AG08396 (cell line): ENCODE measurements at places on chromosomes 4 and X.

DNA sequence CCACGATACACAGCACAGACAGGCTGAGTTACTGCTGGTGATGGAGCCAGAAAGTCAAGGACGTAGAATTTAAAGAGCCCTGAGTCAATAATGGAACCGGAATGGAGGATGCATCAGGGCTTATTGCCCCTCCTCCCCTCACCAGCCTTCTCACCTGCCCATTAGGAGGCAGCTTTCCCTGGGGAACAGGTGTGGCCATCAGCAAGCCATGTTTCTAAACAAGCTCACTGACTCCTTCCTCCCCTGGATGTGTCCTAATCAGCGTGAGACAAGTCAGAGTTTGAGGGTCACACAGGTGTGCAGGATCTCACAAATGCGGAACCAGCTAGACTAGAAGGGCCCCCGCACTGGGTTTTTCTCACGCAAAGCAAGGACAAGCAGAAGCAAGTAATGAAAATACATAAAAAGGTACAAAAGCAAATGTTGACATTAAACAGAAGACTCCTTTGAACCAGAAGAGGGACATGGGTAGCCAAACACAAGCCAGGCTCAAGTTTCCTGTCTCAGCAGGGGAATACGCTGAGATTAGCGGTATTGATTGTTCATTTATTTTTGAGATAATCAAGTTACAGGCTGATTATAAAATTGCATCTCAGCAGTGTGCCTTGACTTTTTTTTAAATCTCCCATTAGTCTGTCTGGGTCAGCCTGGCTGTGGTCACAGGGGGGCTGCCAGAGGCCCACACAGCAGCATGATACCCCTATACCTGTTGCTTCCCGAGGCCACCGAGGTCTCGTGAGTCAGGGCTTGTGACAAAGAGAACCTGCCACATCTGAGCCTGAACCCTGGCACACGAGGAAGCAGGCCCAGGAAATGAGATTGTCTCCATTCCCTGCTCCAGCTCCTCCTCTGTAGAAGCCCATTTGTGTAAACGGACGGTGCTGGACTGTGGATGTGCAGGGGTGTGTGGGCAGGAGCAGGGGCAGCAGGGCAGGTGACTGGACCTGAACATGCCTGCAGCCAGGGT is 37.4 kb downstream of the CCKAR start:
- DNase-seq: no peak

DNA sequence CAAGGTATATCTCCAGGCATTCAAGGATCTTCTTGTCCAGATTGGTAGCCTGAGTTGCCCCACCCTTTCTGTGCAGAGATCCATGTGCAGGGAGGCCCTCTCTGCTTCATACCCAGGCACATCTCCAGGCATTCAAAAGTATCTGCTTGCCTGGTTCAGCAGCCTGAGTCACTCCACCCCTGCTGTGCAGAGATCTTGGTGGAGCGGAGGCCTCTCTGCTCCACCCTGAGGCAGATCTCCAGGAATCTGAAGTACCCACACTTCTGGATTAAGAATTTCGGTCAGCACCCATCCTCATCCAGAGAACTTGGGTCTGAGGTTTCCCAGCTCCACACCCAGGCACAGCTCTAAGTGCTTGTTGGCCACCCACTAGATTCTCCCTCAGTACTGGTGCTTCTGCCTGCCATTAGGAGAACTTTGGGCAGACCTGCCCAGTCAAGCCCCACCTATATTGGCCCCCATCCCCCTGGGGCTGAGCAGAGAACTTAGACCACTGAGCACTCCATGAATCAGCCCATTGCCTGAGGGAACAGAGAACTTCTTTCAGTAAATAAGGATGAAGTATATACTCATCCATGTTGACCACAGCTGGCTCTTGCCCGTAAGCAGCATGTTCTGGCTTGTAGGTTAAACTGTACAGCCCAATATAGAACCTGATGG is 199.5 kb upstream of the ZCCHC13 start:
- no peak for DNase-seq

GRCh38 chrX:6226596-6227452 is 1.8 kb downstream of the NLGN4X start:
- no peak for DNase-seq

DNA sequence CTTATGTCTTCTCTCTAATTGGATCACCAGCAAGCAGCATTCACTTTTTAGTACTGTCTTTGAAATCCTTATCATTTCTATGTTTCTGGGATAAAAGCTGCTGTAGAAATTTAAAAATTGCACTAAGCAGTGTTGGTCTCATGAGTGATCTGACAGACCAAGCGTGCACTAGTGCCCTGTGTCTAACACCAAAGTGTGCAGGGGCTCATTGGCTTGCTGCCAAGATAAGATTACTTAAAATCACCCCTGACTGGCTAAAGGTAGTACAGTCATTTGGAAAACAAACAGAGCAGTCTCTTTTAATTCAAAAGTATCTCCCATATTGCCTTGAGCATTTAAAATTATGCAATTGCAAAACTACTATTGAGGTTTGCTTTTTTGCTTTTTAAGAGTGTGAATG is 304.6 kb downstream of the ARAP2 start:
- DNase-seq: no peak

- DNase-seq: peak; percentile 4
Observed at GRCh38 chrX:96909291-96909690, 25.6 kb downstream of the RPA4 start.

- peak; percentile 88 for DNase-seq
Observed at GRCh38 chr4:76589872-76590797, 155.1 kb downstream of the SHROOM3 start.

GRCh38 chr4:53346920-53347852 is 18.7 kb downstream of the SCFD2 start:
- peak; percentile 61 for DNase-seq

DNA sequence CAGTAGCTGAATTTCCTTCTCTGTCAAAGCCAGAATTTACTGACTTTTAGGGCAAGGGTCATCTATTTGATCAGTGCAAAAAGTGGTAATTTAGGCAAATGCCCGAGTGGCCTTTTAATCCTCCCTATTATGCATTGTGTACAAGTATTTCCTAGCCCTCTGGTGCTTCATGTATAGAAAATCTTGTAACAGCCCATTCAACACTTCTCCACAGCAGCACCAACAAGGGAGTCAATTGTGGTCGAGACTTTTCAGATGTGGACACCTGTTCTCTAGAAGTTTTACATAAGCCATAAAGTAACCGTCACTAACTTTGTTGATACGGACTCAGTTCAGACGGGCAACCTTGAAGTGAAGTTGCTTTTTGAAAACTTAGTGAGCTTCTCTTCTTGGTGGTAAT is 50.9 kb upstream of the FHDC1 start:
- DNase-seq: no peak

- peak; percentile 12 for DNase-seq
Observed at GRCh38 chrX:107978707-107979307, 3.4 kb downstream of the TEX13B start.

- no peak for DNase-seq
Observed at GRCh38 chr4:147244786-147245185, 236.1 kb upstream of the EDNRA start.

- no peak for DNase-seq
Observed at GRCh38 chr4:83709627-83710026, 173.7 kb downstream of the GPAT3 start.

DNA sequence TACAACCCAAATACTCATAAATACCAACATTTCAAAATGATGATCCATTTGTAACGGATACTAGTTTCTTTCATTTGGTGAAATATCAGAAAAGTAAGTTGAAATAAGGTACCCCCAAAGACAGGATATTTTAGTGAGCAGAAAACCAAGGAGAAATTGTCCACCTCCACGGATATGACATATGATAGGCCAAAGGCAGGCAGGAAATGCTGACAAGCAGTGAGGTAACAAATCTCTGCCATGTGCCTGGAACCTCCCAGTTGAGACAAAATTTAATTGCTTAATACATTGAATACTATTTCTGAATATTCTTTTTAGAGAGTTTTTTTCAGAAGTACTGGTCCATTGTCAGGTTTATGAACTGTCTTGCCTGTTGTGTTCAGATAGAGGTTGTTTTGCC is 118.8 kb downstream of the GATB start:
- no peak for DNase-seq

- no peak for DNase-seq
Observed at GRCh38 chr4:138500869-138501268, 258.7 kb upstream of the SLC7A11 start.

DNA sequence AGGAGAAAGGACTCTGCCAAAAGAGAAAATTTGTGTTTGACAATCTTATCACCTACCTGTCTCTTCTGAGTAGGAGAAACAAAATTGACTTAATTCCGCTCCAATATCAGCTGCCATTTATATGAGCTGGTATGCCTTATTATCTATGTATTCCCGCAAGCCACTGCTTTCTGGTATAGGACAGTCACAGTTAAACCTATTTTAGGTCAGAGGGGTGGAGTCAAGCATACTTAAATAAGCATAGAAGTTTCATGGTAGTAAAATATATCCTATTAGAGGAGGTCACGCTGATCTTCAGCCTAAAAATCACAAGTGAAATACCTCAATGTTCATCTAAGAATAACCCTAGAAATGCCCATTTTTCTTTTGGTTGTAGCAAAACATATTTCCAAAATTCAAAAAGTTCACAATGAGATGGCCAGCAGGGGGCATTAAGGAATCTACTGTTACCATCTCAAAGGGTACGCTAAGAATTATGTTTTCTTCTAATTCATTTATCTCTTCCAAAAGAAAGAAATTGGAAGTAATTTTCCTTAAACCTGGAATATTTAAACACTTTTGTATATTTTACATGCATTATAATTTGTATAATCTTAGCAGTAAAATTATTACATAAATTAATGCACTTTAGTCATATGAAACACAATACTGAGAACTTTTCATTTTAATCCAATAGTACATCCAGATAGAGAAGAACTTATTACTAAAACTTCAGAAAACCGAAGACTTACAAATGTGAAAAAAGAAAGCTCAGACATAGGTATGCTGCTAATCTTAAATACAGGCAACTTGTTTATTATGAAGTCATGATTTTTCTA is 10.5 kb downstream of the PPAT start:
- DNase-seq: peak; percentile 20

GRCh38 chr4:39166177-39166576 is 16.2 kb upstream of the WDR19 start:
- no peak for DNase-seq

DNA sequence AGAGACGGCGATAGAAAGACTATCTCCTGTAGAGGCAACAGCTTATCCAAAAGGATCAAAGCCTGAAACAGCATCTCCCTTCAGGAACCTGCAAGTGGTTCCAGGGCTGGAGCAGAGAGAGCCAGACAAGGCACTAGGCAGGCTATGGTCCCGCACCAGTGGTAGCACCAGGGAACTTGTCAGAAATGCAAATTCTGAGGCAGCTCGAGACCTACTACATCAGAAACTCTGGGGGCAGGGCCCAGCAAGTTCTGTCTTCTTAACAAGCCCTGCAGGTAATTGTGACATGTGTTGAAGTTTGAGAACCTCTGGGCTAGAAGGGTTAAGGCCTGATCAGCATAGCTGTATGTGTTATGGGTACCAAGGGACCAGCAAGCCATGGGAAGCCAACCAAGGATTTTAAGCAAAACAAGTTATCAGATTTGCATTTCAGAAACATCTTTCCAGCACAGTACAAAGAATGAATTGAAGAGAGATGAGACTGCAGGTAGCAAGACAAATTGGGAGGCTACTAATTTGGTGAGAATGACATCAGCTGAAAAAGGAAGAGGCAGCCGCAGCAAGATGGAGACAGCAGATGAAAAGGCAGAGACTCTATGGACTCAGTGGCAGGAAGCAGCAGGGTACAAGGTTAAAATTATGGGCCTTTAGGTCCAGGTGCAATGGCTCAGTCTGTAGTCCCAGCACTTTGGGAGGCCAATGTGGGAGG is 139.7 kb downstream of the TSPAN5 start:
- no peak for DNase-seq

- no peak for DNase-seq
Observed at GRCh38 chrX:29299684-29300083, 712.4 kb downstream of the IL1RAPL1 start.

GRCh38 chr4:129232589-129233337 is 136.8 kb downstream of the C4orf33 start:
- no peak for DNase-seq

DNA sequence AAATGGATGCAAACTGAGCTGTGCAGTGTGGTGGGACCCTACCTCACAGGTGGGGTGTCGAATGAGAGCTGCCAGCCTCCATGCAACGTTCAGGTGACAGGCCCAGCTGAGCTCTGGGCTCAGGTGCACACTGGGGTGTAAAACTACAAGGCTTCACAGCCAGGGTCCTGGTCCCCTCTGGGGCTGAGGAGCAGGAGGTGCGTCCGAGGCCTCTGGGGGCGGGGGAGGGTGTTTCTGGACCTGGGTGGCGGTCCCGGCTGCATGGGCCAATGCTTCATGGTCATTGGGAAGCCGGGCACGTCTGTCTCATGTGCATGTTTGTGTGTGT is 26.5 kb upstream of the SORCS2 start:
- no peak for DNase-seq
